ENCODE measurements at places on chromosomes 1 and 21.
A peak's percentile ranks its signal among the peaks of the same experiment; 100 is the strongest.

- no peak for DNase-seq
These were observed 181.3 kb upstream of the SPAG17 start for GRCh38 chr1:118366286-118366685.

DNA sequence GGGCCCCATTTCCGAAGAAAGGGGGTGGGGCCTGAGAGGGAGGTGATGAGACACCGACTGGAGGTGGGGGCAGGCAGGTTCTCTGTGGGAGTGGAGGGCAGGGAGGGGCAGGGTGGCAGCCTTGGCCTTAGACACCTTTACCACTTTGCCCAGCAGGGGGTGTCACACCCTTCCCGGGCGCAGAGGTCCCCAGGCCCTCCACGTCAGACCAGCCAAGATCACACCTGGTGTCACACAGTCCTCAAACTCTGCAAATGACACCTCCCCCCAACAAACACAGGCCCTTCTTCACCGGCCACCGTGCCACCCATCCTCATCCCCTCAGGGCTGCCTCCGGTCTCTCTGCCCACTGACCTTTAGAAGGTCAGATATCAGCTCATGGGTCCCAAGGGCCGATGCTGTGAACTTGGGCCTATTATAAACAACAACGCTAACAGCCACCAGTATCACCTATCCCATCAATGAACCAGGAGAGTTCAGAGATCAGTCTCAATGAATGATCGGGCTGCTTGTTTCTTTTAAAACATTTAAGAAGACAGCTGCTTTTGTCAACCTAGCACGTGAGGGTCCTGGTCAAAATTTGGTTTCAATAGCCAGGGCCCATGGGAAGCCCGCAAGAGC is 103.9 kb downstream of the CASZ1 start:
- peak; percentile 27 for DNase-seq

GRCh38 chr1:243345205-243345604 is 89.4 kb downstream of the SDCCAG8 start:
- no peak for DNase-seq

- DNase-seq: no peak
These were observed 29.4 kb downstream of the NENF start for GRCh38 chr1:212461916-212462660.

DNA sequence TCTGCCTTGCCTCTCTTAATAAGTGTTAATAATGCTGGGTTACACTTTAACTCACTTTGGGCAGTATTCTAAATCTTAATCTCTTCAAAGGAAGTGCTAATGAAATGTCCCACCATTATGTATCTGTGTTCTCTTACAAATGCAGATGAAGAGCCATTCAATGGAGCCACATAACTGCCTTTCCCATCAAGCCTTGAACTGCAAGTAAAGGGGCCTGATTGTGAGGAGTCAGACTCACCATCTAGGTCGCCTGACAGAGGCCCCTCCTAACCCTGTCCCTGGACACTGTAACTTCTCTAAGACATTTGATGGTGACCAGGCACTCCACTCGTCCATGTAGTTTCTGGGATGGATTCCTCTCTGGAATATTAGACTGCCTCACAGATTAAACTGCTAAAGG is 329.4 kb downstream of the KIF26B start:
- DNase-seq: no peak

- no peak for DNase-seq
These were observed 1.0 kb downstream of the S100A4 start for GRCh38 chr1:153544453-153545066.

- no peak for DNase-seq
These were observed 4.6 kb downstream of the SPATC1L start for GRCh38 chr21:46179708-46180078.

DNA sequence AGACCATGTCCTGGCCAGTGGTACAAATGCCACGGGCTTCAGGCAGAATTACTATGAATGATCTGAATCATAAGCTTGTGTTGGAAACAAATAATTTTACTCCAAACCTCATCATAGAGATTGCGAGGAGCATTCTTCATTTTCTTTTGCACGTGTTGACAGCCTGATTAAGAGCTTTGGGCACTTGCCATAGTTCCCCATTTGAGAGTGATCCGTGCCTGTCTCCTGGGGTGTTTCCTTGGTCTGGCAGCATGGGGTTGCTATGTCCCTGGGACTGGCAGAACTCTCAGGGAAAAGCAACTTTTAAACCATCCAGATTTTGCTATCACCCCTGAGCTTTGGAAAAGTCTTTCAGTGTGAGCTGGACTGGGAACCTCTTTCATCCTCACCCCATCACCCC is 54.3 kb upstream of the KCNJ6 start:
- no peak for DNase-seq

DNA sequence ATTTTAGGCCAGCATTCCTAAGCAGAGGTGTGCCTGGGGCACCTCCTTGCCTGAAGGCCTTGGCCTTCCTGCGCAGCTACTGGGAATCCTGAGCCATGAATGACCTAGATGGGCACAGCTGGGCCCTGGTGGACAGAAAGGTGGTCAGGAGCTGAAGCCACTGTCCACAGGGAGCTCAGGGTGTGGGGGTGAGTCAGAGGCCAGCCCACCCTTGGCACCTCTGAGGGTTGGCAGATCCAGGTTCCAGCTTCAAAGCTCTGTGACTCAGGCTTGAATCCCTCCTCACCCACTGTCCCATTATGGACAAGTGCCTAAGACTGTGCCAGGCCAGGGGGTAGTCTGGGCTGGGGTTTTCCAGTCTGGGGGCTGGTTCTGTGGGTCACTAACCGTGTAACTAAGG is 6.4 kb upstream of the EDN2 start:
- DNase-seq: no peak

- no peak for DNase-seq
These were observed 132.9 kb downstream of the SYF2 start for GRCh38 chr1:25099343-25099951.

DNA sequence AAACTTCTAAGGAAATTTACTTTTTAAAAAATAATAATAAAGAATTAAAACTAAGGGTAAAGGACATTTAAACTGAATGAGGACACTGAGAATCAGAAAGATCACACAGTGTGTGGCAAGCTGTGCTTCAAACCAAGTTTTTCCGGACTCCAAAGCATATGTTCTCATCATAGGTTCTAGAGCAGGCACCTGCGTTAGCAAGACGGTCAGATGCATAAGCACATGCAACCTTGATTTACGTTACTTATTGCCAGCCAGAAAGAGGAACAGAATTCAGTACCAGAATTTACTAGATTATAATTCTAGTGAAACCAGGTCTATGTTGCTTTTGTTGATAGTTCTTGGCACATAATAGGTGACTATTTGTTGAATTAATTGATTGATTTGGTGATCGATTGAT is 6.2 kb upstream of the LBR start:
- no peak for DNase-seq

DNA sequence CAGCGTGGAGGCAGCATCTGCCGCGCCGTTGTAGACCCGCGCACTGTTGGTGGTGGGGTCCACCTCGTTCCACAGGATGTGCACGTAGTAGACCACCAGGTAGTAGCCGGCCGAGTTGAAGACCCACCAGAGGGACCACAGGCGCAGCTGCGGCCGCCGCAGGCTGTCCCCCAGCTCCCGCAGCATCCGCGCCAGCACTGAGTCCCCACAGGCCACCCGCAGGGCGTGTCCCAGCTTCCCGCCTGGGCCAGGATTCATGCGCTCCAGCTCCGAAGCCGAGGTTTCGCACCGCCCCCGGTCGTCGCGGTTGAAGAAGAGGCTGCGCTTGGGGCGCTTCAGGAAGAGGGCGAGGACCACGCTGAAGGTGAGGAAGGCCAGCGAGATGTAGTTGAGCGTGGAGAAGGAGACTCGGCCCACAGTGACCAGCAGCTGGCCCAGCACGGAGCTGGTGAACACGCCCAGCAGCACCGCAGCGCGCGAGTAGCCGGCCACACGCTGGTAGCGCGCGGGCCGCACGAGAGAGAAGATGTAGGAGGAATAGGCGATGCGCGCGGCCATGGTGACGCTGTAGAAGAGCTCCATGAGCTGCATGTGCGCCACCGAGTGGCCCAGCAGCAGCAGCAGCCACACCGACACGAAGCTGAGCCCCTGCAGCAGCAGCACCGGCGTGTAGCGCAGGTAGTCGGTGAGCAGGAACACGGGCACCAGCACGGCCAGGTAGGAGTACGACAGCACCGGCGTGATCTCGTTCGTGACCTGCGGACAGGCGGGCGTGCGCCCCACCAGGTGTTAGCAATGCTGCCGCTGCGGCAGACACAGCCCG is 10.6 kb downstream of the SLC19A1 start:
- DNase-seq: no peak

DNA sequence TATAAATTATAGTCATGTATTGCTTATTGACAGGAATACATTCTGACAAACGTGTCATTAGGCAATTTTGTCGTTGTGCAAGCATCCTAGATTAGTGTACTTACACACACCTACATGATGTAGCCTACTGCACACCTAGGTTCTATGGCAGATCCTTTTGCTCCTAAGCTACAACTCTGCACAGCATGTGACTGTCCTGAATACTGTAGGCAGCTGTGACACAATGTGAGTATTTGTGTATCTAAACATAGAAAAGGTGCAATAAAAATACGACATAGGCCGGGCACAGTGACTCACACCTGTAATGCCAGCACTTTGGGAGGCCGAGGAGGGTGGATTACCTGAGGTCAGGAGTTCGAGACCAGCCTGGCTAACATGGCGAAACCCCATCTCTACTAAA is 36.5 kb downstream of the TNFRSF8 start:
- no peak for DNase-seq

DNA sequence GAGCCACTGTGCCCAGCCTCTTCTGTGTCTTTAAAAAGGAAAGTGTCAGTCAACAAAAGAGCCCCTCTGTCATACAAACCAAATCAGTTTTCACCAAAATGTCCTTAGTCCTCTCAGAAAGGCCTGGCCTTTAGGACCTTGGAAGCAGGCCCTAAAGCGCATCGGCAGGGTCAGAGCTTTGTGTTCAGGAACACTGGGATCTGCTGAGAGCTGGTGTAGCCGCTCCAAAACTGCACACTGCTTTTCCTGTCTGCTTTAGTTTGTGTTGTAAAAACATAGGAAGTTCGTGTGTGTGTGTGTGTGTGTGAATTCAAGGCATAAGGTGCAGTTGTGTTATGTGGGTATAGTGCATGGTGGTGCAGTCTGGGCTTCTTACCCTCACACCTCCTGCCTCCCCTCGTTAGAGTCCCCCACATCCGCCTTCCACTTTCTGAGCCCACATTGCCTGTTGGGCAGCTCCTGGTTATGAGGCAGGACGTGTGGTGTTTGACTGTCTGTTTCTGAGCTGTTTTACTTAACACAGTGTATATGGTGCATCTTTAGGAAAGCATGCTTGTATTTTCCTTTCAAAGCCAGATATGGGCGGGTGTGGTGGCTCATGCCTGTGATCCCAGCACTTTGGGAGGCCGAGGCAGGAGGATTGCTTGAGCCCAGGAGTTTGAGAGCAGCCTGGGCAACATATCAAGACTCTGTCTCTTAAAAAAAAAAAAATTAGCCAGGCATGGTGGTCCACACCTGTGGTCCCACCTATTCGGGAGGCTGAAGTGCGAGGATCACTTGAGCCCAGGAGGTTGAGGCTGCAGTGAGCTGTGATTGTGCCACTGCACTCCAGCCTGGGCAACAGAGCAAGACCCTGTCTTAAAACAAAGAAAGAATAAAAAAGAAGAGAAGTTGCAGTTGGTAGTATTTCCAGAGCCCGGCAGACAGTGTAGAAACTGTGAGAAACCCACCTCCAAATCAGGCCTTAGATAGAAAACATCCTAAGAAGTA is 12.4 kb downstream of the IBA57 start:
- no peak for DNase-seq

DNA sequence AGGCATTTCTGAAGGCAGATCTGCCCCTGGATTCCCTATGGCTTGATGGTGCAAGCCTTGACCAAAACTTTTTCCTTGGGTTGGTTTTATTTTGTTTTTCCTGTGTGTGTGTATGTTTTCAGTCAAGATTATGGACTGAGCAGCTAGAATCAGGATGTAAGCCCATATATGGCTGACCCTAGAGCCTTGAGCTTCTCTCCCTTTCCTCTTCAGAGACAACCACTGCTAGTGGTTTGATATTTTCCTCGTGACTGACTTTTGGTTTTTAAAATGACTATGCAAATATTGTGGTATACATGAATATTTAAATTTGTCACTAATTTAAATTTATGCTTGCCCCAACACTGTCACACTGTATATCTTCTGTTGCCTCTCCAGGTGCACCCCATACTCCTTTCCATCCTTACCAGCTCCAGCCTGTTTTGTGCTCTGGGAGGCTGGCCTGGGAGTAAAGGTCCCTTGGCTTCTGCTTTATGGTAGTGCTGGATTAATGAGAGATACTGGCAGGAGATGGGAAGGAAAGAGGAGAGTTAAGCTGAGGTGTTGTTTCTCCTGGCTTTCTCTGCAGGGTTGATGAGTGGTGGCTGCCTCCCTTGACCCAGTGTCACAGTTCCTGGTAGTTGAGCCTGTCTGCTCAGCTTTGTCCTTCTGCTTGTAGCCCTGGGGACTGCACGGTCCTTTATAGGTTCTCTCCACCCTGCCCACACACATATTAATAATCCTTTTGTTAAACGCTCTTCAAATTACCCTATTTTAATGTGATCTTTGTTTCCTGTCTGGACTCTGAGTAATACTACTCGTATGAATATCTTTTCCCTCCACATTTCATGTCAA is 44.4 kb downstream of the RWDD3 start:
- DNase-seq: no peak

GRCh38 chr1:46133181-46133658 is 791 bp upstream of the PIK3R3 start:
- no peak for DNase-seq

DNA sequence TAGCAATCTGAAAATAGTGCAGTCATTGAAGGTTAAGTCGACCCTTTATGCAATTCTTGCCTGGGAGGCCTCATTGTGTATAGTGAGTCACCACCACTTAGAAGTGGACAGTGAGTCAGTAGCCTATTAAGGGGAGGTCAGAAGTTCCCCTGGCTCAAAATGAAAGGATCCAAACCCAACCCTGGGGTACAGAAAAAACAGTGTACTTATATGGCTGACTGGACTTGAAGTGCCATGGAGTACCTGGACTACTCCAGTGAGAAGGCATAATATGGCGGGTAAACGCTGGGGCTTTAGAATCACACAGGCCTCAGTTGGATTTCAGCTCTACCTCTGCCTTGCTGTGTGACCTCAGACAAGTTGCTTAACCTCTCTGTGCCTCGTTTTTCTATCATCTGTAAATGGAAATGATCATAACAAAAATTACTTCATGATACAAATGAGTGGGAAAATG is 2.2 kb upstream of the BCL9 start:
- DNase-seq: no peak

DNA sequence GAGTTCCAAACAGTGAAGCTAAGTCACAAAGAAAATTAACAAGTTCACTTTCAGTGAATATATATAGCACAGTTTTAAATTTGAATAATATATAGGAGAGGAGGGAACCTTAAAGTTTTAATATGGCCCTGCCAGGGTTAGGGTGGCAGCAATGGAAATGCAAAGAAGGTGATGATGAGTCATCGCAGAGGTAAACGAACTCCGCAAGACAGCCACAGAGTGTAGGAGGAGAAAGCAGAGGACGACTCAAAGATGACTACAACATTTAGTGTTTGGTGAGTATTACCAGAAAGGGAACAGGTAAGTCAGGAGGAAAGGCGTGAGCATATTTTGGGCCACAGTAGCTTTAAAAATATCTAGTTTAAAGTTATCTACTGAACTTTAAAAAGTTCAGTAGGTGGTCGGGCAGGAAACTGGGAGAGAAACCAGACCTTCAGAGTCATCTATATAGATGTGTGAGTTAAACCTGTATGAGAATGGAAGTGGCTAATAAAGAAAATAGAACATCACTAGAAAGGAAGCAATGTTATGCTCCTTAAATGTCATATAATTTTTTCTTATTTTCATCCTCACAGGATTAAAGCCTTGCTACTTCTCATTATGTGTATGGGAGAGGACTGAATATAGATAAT is 75.7 kb downstream of the UCHL5 start:
- DNase-seq: no peak
